ENCODE measurements at places on chromosomes 16 and 17.
A peak's percentile ranks its signal among the peaks of the same experiment; 100 is the strongest.

GRCh38 chr17:62187681-62188080 is 122.6 kb upstream of the MED13 start:
- DNase-seq: no peak

DNA sequence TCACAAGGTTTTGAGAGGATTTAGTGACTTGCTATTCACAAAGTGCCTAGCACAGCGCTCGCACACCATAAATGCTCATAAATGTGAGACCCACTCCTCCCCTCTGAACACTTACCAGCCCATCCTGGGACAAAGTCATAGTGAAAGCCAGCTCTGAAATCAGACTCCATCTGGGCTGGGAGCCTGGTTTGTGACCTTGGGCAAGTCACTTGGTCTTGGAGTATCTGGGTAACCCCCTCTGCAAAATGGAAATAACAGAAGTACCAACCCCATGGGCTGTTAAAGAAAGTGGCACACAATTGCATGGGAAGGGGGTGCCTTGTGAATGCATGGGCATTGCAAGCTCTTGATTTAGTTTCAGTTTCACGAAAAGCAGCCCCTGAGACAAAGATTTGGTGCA is 104.7 kb upstream of the CDH5 start:
- DNase-seq: no peak

DNA sequence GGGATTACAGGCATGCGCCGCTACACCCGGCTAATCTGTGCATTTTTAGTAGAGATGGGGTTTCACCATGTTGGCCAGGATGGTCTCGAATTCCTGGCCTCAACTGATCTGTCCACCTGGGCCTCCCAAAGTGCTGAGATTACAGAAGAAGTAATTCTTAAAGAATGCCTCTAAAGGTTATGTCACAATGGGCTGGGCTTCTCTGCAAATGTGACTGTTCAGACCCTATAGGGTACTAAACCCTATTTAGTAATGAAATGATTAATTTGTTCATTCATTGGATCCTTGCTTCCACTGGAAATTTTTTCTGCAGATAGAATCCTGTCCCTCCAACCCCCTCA is 108.8 kb upstream of the CORO6 start:
- DNase-seq: no peak

- no peak for DNase-seq
Measured at GRCh38 chr16:52318302-52319009, 228.5 kb downstream of the TOX3 start.

- DNase-seq: peak; percentile 25
Measured at GRCh38 chr16:88999457-89000206, 22.6 kb upstream of the CBFA2T3 start.

DNA sequence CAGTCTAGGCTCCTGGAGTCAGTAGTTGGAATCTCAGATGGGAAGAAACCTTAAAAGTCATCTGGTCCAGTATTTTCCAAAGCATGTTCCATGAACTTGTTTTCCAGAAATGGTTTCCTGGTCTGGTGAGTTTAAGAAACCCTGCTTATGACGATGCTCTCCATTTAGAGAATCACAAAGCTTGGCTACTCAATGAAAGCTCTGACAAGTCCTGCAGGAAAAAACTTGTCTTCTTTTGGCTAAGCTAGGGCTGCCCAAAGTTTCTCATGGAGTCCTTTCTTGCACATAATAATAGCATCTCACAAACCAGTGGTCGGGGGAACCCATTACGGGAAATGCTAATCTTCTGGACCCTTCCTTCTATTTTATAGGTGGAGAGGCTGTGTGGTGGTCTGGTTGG is 5.5 kb upstream of the NKD1 start:
- DNase-seq: no peak

GRCh38 chr16:4060823-4061222 is 55.4 kb downstream of the ADCY9 start:
- no peak for DNase-seq

DNA sequence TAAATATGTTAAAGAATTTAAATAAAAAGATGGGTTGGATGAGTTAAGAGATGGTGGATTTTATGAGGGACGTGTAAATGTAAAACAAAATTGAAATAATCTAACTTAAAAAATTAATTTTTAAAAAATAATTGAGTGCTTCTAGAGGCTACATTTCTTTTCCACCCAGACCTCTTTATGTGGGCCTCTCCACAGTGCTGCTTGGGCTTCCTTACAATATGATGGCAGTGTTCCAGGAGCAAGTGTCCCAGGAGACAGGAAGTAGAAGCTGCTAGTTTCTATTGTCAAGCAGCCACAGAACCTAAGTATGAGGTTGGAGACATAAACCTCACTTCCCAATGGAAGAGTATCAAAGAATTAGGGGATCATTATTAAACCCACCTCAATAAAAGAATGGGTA is 205.7 kb upstream of the CPHXL start:
- no peak for DNase-seq

DNA sequence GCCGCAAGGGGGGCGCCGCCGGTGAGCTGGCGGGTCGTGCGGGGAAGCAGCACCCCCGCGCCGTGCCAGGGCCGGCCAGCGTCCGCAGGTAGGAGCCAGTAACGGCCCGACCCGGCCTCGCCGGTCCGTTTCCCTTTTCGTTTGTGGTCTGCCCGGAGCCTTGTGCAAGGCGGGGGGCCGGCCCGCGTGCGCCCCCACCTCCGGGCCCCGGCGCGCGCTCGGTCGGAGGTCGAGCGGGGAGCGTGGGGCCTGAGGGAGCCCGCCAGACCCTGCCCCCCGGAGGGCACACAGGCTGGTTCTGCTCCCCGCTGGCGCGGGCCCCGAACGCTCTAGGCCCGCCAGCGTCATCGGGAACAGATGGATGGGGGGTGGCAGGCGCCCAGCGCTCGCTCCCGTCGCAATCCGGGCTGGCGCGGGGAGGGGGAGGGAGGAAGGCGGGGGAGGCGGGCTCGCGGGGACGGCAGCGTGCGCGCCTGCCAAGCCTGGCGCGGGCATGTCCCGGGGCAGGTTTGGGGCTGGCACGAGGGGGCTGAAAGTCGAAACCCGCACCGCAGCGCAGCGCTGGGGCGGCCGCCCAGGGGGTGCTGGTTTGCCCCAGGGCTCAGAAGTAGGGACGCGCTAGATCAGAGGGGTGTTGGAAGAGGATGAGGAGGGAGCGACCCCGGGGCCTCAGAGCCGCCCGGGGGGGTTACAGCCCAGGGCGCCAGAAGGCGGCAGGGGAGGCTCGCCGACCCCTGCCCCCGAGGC is 1.5 kb upstream of the GSE1 start:
- peak; percentile 58 for DNase-seq

GRCh38 chr16:616733-617586 is 13.8 kb upstream of the WFIKKN1 start:
- DNase-seq: no peak

GRCh38 chr17:31309556-31309955 is 4.3 kb downstream of the EVI2B start:
- no peak for DNase-seq

DNA sequence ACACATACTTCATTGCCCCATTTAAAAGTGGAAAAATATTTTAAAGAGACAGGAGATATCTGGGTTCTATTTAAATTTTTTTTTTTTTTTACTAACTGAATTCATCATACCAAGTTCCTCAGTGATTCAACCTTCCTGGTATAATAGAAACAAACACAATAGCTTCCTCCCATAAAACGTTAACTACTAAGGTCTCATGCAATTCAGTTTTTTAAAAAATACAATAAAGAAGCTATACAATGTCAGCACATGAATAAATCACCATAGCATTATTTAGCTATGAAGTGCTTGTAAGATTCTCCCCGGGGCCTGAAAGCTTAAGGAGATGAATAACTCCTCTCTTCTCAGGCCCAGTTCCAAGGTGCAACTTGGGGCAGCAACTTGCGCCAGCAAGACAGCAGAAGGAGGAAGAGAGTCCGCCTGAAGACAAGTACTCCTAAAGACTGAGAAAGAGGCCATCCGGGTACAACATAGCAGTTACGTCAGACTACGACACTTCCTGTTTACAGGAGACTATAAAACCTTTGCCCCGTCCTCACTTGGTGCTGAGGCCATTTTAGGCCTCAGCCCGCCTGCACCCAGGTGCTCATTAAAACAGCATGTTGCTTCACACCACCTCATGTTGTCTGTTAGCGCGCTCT is 81.5 kb downstream of the MYO1D start:
- no peak for DNase-seq

- no peak for DNase-seq
Measured at GRCh38 chr16:89453501-89454321, 36.6 kb downstream of the ANKRD11 start.

DNA sequence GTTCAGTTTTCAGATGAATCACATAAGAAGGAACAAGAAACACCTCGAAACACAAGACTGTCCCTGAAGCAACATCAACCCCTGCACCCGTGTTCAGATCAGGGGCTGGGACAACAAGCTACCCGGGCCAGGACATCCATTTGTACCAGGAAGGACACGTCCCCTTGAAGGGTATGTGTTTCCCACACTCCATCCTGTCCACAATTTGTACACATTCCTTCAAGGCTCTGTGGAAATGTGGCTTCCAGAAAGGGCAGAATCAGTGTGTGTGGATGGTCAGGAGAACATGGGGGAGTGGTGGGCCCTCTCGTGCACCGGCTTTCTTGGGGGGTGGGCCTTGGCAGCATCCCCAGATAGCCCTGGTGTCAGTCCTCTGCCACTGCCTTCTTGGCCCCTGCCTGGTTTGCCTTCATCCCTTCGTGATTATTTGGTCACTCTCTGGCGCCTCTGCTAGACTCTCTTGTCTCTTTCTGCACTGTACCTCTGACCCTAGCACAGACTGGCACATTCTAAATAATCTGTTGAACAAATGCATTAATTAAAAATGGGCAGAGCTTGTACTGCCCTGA is 10.3 kb downstream of the KIFC3 start:
- DNase-seq: no peak

DNA sequence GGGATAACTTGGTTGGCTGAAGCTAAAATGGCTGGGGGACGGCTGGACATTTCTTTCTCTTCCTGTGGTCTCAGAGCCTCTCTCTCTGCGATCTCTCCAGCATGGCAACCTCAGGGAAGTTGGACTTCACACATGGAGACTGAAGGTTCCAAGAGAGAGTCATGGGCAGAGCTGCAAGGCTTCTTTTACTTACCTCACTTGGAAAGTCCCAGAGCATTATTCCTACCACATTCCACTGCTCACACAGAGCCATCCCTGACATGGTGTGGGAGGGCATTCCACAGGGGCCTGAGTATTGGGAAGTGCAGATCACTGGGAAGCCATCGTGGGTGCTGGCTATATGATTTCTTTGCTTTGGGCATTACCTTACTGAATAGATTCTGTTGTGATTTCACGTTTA is 9.8 kb upstream of the SLC6A2 start:
- DNase-seq: no peak

DNA sequence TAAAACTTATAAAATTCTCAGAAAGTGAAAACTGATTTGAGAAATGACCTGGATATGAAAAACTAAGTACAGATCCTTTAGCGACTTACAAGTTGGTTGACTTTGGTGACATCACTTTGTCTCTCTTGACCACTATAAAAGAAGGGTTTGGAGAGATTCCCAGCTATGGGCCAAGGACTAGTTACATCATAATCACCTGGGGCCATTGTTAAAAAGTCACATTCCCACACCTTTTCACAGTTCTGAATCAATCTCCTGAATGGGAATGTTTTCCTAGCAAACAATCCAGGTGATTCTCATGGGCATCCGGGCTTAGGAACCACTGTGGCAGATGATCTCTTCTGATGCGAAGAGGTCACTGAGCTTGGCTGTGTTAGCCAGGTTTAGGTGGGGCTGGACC is 620 bp upstream of the VWA3A start:
- no peak for DNase-seq

- no peak for DNase-seq
Measured at GRCh38 chr16:86127366-86127765, 228.4 kb downstream of the IRF8 start.

GRCh38 chr17:8004899-8005298 is 2.5 kb downstream of the GUCY2D start:
- no peak for DNase-seq

GRCh38 chr17:36503456-36504155 is 17.1 kb downstream of the ZNHIT3 start:
- DNase-seq: no peak

GRCh38 chr17:77745702-77746101 is 212.8 kb upstream of the TNRC6C start:
- DNase-seq: no peak

GRCh38 chr16:12716658-12717057 is 87.0 kb downstream of the CPPED1 start:
- DNase-seq: no peak

DNA sequence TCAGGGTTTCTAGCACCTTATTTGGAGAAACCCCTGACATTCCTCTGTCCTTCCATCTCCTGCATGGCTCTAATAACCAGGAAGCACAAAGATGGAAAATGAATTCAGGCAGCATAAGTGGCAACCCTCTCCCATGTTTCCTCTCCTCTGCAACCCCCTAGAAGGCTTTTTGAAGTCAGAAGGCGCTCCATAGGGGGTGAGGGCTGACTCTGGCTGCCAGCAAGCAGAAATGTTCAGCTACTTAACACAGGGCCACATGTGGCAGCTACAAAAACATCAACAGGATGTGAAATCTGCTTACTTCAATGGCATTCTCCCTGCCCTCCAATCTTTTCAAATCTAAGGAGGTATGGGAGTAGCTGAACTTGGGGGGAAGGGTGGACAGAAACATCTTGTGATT is 55.2 kb upstream of the IRX5 start:
- DNase-seq: no peak

- peak; percentile 93 for DNase-seq
Measured at GRCh38 chr17:40322358-40323315, 13.7 kb downstream of the RARA start.

DNA sequence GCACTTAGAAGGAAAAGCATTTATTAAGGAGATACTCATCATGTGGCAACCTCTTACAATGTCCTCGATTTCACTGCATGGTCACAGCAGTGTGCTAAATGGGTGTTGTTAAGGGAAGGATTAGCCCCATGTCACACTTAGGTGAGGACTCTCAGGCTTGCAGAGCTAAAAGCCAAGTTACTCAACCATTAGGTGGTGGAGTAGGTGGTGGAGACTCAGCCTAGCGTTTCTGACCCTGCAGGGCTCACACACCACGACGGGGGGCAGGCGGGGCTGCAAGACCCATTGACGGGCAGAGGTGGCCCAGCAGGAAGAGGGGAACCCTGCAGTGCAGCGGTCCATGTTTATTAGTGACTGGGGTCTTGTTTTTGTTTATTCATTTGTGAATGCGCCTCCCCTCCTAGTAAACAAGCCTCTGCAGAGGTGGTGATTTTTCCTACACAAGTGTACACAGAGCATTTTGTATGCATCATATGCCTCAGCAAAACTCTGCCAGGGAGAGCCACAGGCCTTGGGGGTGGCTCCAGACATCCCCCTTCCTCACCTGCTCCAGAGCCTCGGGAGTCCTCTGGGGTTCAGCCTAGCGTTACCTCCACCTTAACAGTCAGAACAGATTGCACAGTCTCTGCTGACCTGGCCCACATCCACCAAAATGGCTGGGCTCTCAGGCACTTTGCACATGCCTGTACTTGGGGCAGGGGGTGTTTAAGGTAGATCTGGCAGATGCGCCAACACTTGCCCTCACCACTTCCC is 216.7 kb downstream of the C16orf95 start:
- no peak for DNase-seq

DNA sequence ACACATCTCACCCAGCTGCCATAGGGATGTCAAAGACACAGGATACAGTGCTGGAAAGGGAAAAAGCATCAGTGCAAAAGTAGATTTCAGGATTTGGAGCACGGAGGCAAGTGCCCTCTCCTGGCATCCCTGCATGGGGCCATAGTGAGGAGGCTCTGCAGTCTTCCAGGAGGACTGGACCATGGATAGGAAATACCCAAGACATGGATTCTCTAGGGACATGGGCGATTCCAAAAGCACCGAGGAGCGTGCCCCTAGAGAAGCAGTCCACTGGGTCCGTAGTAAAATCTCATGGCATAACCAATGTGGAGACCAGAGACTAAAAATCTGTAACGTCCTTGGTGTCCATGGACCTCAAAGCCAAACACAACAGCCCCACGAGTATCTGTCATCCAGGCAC is 818.2 kb downstream of the KCNJ18 start:
- no peak for DNase-seq

Measured in activated naive CD4-positive, alpha-beta T cell treated with anti-CD3 and anti-CD28 coated beads, Interleukin-2, amount 10 ng/mL, durations not matched to agents 7 days and 5 days (primary cell).